Stimulated activated CD4-positive, alpha-beta T cell treated with anti-CD3 and anti-CD28 coated beads, Interleukin-12 subunit alpha, Interleukin-12 subunit beta, amount 100 ng/mL, for 48 hours (primary cell): ENCODE measurements at places on chromosomes 6 and 20.

- no peak for DNase-seq
Measured at GRCh38 chr20:1456300-1456699, 10.3 kb downstream of the NSFL1C start.

GRCh38 chr6:9437836-9438235, 977.0 kb downstream of the TFAP2A start:
- DNase-seq = no peak

- DNase-seq = no peak
Measured at GRCh38 chr6:166156942-166157341, 10.7 kb downstream of the TBXT start.

DNA sequence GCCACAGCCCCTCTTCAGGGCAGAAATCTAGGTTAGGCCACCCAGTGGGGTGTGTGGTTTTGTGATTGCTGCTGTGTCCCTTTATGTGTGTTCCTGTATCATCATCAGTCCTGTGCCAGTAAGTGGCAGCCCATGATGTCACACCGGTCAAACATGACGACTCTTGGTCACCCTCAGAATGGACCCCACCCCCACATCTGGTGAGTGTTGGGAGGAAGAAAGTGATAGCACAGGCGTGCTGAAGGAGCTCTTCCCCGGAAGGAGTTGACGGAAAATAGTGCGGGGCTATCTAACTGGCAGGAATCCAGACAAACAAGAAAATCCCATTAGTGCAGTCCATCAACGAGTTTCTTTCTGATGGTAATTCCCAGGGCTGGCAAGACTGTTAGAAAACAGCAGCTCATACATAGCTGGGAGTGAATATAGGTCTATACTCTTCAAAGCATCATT, 33.4 kb upstream of the IL17A start:
- DNase-seq = no peak

GRCh38 chr6:170289180-170289931, 1.5 kb downstream of the DLL1 start:
- DNase-seq = no peak

DNA sequence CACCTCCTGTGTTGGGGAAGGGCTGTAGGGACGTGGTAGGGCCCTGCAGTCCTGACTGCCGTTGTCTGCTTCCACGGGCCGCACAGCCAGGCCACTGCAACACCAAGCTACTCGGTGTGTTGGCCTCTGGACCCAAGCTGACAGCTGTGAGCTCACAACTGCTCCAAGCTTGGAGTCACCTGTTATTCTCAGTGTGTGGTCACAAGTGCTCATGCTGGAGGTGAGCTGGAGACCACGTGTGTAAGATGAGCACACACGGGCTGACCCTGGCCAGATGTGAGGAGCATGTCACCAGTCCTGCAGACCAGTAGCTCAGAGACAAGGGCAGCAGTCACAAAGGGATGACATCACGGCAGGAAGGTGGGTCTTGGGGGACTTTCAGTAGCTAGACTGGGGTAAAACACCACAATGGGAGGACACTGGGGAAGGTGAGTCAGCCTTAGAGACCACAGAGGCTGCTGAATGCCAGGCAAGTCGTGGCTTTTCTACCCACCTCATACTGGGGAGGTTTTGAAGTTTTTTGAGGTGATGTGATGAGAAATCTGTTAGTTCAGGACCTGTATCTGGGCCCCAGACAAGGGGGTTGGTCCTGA, 87.3 kb downstream of the FAM120B start:
- DNase-seq = no peak

GRCh38 chr6:12393100-12393499, 102.9 kb downstream of the EDN1 start:
- DNase-seq = no peak

DNA sequence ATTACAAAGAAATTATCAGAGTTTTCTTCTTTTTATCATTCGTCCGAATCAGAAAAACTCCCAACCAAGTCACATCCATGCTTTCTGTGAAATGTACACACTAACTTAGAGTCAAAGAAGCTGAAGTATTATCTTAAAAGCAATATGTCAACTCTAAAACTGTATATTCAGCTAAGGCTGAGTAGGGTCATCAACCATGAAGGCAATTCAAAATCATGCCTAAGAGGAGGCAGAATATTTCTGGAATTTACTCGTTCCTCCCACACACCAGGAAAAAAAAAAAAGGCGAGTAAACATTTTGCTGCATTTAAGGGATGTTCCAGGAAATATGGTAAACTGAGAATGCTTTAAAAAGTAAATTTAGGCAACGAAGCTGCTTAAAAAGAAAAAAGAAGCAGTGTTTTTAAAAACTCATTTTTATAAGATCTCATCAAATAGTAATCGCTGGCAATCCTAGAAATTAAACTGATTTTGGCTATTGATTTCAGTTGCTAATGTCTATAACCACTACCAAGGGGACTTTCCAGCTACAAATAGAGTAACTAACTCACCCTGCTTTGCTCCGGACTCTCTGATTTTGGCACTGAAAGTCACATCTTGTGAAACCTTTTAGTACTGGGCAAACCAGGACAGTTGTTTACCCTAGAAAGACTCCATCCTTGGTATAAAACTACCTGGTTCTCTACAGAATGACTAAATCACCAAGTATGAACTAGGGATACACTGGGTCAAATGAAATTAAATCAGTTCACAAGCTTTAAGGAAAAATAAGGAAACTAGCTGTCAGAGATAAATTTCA, 82.8 kb downstream of the MBOAT1 start:
- no peak for DNase-seq

- DNase-seq = peak; percentile 68
Measured at GRCh38 chr6:151390851-151391470, 398 bp downstream of the ZBTB2 start.

GRCh38 chr6:67698534-67698933, 936.5 kb upstream of the ADGRB3 start:
- DNase-seq = no peak

GRCh38 chr20:60209048-60209447, 250.8 kb downstream of the CDH26 start:
- no peak for DNase-seq

GRCh38 chr6:155115893-155116570, 120.9 kb downstream of the TIAM2 start:
- DNase-seq = no peak

- no peak for DNase-seq
Measured at GRCh38 chr6:159108426-159108985, 60.7 kb upstream of the FNDC1 start.

- DNase-seq = no peak
Measured at GRCh38 chr6:34559651-34560365, 3.7 kb upstream of the SPDEF start.

- DNase-seq = no peak
Measured at GRCh38 chr20:58011106-58011946, 217.1 kb downstream of the ANKRD60 start.

- DNase-seq = no peak
Measured at GRCh38 chr20:6705106-6705766, 62.2 kb upstream of the BMP2 start.

DNA sequence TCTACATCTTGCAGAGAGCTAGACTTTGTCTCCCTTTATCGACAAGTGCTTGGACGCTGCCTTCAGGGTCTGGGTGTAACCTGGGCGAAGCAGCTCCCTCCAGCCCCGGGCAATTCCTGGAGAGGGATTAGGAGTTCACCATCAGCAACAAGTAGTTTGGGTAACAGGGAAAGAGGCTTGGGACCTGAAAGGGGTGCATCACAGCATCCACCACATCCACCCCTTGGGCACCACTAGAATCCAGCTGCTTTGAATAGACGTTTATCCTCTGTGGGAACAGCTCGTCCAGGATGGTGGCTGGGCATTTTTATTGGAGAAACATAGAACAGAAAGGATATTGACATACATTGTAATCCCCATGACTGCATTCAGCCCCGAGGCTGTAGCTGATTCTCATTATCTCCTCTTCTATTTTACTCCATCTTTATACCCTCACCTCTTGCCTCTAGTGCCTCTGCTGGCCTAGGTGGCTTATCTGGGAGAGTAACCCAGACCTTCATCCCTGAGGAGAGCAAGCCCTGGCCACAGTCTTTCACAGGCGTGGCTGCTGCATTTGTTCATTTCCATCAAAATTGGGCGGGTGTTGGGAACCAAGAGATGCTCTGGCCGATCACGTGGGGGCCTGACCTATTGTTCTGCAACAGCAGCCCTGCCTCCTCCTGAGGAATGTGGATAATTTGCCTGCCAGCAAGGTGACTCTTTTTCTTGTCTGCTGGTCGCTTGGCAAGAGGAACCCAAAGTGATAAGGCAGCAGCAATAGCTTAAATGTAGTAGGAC, 109.2 kb upstream of the RALGAPA2 start:
- DNase-seq = no peak

- no peak for DNase-seq
Measured at GRCh38 chr20:63702036-63702665, 5.6 kb downstream of the ARFRP1 start.

DNA sequence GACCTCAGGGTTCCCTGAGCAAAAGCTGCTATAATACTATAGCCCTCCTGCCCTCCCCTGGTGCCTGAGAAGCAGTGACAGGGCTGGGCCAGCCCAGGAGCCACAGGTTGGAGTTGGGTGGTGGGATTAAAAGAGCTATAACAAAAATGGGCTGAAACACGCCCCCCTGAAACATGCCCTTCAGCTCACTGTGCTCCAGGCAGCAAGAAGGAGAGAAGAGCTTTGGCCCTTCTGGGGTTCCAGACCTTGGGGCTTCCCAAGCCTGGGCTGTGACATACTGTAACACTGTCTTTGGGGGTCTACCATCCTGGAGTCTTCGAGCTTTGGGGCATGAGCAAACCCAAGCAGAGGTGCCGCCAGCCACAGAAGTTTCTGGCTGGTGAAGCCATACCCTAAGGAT, 129.2 kb downstream of the HTR1B start:
- DNase-seq = no peak

DNA sequence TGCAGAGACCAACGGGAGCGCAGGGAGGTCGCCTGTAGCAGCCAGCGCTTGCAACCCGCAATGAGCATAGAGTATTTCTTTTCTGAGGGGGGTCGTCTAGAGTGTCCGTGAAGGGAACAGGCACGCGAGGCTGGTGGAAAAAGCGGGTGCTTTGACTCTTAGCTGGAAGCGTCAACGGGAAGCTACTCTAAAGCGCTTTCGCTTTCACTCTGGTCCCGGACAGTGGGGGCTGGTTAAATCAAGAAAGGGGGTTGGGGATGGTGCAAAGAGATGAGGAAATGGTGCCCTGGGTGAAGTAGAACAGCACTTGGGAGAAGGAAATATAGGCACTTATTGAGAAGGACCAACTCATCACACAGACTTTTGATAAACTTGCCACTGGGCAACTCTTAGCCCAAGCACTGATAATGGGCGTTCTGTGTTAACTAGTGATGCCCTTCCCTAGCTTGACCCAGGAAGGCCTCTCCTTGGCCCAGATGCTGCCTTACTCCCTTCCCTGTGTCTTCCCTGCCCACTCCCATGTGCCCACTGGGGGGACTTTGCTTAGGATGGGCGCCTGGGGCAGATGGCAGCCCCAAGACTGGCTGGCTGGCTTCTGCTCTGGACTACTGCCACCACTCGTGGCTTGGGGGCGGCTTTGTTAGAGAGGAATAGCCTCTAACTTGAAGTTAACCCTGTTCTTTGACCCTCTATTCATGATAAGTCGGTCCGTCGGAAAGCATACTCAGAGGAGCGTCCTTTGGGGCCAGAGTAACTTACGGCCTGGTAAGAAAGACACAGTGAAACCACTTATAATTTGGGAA, 585 bp downstream of the PSMB9 start:
- DNase-seq = no peak

DNA sequence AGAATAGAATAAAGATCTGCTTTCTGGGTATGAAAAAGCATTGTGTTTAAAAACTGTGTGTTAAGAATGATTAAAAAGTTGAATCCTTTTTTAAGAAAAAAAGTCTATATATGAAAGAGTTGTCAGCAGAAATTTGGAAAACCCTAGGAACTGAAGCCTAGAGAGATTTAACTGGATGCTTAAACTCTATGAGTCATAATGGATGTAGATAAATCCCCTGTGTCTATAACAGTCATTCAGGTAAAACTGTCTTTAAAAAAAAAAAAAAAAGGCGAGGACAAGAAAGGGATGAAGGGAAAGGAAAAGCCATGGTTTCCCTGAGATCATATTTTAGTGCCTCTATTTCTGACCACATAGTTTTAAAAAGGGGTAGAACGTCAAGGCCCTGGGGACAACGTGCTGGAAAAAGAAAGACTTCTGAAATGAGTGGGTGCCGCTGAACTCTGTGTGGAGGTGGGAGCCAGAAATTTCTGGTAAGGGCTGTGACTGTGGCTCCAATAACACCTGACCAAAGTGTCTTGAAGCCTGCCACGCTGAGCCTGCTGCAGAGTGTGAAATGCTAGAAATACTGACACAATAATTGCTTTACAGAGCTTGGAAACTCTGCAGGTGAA, 302.6 kb upstream of the ARID1B start:
- DNase-seq = no peak

DNA sequence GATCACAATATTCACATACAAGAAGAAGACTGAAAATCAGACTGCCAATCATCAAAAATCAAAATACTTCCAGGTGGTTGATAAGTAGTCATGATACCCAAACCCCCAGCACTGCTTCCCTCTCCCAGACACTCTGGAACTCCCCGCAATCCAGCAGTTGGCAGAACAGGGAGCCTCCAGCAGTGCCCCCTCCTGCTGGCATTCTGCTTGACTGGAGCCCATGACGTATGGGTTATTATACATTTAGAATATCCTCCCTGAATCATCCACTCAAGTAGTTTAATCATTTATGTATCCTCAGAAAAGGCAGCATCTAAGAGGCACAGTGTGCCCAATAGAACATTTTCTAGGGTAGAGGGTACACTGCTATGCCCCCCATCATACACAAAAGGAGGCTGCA, 9.3 kb upstream of the OGFRL1 start:
- DNase-seq = no peak

DNA sequence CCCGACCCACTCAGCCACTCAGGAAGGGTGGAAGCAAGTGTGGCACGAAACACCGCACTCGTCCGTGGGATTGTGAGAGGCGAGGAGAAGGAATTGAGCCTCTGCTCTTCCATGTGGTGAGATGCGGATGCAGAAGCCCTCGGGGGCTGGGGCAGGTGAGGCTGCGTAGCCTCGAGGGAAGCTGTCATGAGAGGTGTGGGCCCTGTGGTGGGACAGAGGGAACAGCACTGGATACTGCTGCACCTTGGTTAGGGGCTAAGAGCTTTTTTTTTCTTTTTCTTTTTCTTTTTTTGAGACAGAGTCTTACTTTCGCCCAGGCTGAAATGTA, 86.5 kb downstream of the PTPN1 start:
- no peak for DNase-seq
